Cerebellar nuclear complex (tissue), 1 donor: ENCODE measurements at places on chromosomes 2 and 18.

DNA sequence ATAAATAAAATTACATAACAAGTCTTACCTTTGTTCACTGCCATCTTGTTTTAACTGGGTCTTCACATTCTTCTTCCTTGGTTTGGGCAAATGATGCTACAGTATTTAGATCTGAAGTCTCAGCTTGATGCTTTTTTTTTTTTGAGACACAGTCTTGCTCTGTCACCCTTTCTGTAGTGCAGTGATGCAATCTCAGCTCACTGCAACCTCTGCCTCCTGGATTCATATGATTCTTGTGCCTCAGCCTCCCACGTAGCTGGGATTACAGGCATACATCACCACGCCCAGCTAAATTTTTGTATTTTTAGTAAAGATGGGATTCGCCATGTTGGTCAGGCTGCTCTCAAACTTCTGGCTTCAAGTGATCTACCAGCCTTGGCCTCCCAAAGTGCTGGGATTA, 53.2 kb upstream of the MAT2A start:
- DNase-seq: no peak

GRCh38 chr18:74994502-74995418, 214.2 kb downstream of the PTGR3 start:
- DNase-seq: no peak

GRCh38 chr2:217121565-217121964, 261.7 kb upstream of the TNP1 start:
- DNase-seq: no peak

- DNase-seq: no peak
These were observed 88.1 kb downstream of the LRP1B start for GRCh38 chr2:142042536-142043199.

GRCh38 chr18:10892786-10893185, 256.6 kb downstream of the PIEZO2 start:
- no peak for DNase-seq

DNA sequence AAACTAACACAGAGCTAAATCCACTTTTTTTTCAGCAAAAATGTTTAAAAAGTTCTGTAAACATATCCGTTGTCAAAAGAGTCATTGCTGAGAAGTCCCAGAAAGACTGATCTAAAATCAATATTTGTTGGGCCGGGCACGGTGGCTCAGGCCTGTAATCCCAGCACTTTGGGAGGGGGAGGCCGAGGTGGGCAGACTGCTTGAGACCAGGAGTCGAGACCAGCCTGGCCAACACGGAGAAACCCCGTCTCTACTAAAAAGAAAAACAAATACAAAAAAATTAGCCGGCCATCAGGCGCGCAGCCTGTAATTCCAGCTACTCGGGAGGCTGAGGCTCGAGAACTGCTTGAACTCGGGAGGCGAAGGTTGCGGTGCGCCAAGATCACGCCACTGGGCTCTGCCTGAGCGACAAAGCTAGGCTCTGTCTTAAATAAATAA, 1.4 kb downstream of the OLA1 start:
- DNase-seq: no peak
